ENCODE measurements at places on chromosomes 4 and X. TPM values are rescaled to one million over a fixed set of nuclear protein-coding genes. Genes with fewer than 3 reads are reported as not detected.

- no peaks in the 10 kb centered on the region for H3K27me3 ChIP-seq
- no peak for DNase-seq
- H3K27ac ChIP-seq: peak overlapping the region; percentile 63
- H3K4me3 ChIP-seq: no peak overlapping the region
Observed at GRCh38 chrX:53288189-53288588, 6.8 kb upstream of the IQSEC2 start.

DNA sequence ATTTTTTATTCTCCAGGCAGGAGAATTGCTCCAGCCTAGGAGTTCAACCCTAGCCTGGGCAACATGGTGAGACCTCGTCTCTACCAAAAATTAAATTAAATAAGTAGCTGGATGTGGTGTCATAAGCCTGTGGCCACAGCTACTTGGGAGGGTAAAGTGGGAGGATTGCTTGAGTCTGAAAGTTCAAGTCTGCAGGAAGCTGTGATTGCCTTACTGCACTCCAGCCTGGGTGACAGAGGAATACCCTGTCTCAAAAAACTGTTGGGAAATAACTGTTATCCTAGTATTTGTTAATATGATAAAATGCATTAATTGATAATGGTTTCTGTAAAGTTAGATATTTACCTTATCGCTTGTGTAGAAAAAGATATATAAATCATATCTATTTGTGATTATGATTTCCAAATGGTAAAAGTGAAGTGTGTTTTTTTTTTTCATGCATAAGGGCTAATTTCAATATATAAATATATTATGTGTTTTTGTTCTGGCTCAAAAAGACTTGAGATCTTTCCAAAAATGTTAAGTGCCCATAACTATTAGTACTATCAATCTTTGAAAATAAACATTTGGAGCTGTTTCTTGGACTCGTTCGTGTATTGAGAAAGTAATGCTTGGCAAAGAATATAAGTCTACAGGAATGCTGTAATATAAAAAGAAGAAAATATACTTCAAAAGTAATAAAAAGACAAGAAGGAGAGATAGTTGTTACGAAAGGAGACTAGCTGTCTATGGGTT lies 396.6 kb downstream of the ADGRL3 start:
- no peak for DNase-seq
- H3K4me3 ChIP-seq: no peak overlapping the region
- H3K27ac ChIP-seq: no peak overlapping the region
- no peaks in the 10 kb centered on the region for H3K27me3 ChIP-seq

DNA sequence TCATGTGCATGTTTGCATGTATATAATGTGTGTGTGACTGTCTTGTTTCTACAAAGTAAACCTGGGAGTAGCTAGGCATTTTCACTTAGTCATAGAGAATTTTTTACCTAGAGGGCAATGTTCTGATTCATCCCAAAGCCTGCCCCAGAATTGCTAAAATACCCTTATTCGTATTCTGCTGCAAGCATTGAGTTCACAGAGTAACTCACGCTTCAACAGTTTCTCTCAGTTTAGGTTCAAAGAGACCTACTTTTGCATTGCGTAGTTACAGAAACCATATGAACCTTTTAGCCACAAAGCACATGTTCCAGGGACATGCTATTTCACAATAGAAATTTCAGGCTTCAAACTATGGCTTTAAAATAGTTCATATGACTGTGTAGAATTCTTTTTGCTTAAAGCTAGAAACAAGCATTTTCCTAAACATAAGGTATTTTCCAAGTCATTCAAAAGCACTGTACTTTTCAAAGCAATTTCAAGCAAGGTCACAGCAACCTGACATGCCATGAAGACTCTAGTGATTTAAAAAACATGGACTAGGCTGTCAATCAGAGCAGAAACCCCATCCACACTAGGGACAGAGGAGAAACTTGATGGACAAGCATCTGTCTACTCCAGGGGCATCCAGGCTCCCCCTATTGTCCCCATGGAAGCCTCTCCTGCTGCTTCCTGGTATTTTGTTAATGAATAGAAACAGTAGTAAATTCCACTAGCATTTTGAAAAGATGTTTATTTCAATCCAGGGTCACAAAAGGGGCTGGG lies 81.5 kb upstream of the MAPK10 start:
- peak; percentile 47 for DNase-seq
- H3K27ac ChIP-seq: no peak overlapping the region
- H3K36me3 ChIP-seq: no peaks in the 10 kb centered on the region
- H3K27me3 ChIP-seq: no peaks in the 10 kb centered on the region
- peaks cover 11% of the 10 kb centered on the region for H3K4me1 ChIP-seq

DNA sequence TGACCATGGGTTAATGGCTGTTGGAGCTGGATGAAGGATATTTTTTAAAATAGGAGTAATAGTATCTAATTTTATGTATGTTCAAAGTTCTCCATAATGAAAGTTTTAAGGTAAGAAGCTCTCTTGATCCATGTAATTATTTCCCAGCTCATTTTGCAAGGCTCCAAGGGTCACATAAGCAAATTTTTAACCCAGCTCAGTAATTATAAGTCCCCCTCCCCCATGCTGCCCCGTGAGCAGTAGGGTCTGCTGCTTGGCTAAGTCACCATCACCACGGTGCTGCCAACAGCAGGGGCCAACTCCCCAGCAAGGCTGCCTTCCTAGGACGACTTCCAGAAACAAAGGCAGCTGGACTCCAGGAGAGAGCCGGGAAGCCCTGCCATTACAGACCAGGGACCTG lies 340.0 kb downstream of the FBXW7 start:
- H3K4me1 ChIP-seq: no peaks in the 10 kb centered on the region
- no peak overlapping the region for H3K4me3 ChIP-seq
- DNase-seq: no peak
- no peak overlapping the region for H3K27ac ChIP-seq
- no peaks in the 10 kb centered on the region for H3K27me3 ChIP-seq

- no peaks in the 10 kb centered on the region for H3K27me3 ChIP-seq
- H3K4me1 ChIP-seq: peaks cover 11% of the 10 kb centered on the region
Observed at GRCh38 chr4:7270121-7270520, 77.8 kb downstream of the SORCS2 start.

DNA sequence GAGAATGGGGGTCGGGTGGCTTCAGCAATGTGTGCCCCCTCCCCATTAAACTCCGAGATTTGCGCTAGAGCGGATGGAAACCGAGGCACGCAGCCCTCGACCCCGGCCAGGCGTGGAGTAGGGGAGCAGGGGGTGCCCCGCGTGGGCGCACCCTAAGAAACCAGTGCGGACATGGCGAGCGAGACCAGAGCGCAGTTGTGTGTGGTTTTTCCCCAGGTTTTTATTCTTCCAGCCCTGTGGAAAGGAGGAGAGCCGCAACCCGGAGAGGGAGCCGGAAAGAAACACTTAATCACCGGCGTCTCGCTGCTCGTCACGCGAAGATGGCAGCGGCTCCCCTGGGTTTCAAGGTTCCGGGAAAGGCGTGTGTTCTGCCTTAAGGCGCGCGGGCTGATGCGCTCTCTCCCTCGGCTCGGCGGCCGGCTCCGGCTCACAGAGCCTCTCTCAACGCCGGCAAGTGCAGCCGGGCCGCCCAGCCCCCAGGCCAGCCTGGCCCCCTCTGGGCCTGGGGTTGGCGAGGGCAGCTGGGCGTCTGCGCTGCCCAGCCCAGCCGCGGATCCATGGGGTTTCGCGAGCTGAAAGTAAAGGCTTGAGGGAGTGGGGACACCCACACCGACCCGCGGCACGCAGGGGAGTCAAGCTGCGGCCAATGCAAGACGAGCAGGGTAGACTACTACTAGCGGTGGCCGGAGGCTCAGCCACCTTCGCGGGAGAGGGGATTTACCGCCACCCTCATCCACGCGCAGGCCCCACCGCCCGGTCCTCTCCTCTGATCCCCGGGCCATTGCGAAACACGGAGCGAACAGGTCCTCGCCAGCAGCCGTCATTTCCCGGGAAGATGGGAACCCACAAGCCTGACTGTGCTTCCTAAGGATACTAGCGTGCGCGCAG lies 74.0 kb upstream of the BCOR start:
- peak overlapping the region; percentile 78 for H3K27ac ChIP-seq
- no peaks in the 10 kb centered on the region for H3K27me3 ChIP-seq
- no peaks in the 10 kb centered on the region for H3K36me3 ChIP-seq
- peaks cover 16% of the 10 kb centered on the region for H3K4me1 ChIP-seq

DNA sequence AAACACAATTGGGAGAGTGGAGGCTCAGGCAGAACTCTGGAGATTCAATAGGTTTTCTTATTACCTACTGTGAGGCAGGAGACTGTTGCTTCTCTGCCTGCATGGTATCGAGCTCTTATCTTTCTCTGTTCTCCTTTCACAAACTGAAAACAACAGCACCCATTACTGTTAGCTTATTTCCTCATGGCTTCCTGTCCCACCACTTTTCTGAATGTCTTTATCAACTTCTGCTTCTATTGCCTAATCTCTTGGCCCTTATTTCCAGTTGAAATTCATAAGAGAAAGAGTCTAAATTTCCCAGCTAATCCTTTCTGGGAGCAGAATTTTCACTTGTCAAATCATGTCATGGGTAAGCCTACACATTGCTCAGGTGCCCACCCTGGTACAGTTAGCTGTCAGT lies 46.8 kb upstream of the NDST3 start:
- H3K27me3 ChIP-seq: no peaks in the 10 kb centered on the region
- no peaks in the 10 kb centered on the region for H3K36me3 ChIP-seq
- no peak for DNase-seq
- H3K4me3 ChIP-seq: no peak overlapping the region
- no peak overlapping the region for H3K27ac ChIP-seq

DNA sequence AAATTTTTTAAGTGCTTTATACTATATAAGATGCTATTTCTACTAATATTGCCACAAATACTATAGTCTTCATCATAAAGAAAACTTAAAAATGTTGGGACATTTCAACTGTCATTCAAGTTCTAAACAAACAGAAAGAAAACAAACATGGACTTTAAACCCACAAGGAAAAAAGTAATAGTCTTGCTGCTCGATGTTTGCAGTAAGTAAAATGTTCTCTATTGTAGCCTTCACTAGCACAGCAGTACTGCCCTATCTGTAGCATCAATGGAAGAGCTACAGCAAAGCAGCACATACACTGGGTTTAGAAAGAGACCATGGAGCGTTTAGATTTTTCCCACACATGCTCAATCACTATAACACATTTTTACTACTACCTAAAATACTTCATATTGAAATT lies 146.8 kb downstream of the KLHL13 start:
- no peaks in the 10 kb centered on the region for H3K36me3 ChIP-seq
- no peak overlapping the region for H3K4me3 ChIP-seq
- no peak for DNase-seq
- H3K27ac ChIP-seq: no peak overlapping the region

DNA sequence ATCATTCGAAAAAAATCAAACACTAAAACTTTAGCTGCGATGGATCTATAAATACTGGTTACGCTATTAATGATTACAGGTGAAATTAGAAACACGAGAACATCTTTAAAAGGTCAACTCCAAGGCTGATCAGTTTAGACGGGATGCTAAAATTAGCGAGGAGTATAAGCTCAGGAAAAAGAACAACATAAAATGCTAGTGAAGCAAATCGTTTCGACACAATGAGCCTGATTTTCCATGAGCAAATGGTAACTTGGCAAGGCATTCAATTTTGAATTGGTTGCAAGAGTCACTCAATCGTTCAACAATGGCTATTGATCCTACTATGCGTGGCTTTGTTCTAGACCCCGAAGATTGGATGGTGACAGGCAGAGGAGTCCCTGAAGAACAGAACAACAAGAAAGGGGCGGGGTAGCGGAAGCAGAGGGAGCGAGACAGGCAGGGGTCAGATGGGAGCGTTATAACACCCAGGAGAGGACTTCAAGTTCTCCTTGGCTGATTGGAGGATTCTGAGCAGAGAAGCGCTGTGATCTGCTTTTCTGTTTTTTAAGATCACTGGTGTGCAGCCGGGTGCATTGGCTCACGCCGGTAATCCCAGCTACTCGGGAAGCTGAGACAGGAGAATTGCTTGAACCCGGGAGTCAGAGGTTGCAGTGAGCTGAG lies 146.5 kb downstream of the RBM47 start:
- peaks cover 8% of the 10 kb centered on the region for H3K4me1 ChIP-seq
- H3K27me3 ChIP-seq: no peaks in the 10 kb centered on the region
- no peak overlapping the region for H3K27ac ChIP-seq
- H3K36me3 ChIP-seq: no peaks in the 10 kb centered on the region
- no peak for DNase-seq

- no peak overlapping the region for H3K27ac ChIP-seq
- H3K4me1 ChIP-seq: no peaks in the 10 kb centered on the region
- no peak for DNase-seq
- no peak overlapping the region for H3K4me3 ChIP-seq
- no peaks in the 10 kb centered on the region for H3K36me3 ChIP-seq
- H3K27me3 ChIP-seq: no peaks in the 10 kb centered on the region
Observed at GRCh38 chrX:101385026-101385684, 836 bp downstream of the BTK start.

DNA sequence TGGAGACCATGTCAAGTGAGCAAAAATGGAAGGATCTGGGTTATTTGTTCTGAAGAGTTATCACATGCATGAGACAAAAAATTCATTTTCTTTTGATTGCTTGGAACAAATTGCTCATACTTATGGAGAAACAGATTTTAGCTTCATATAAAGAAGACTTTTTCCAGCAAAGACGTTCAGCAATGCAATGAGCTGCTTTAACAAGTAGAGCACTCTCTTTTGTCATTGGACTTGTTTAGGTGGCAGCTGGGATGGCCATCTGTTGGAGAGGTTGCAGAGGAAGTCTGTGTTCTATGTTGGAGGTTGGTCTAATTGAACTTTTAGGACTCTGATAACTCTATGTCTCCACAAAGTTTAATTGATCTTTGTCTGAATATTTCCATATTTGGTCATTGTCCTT lies 19.9 kb upstream of the CEP135 start:
- no peak for DNase-seq
- no peak overlapping the region for H3K27ac ChIP-seq
- no peaks in the 10 kb centered on the region for H3K27me3 ChIP-seq
- no peaks in the 10 kb centered on the region for H3K4me1 ChIP-seq
- no peaks in the 10 kb centered on the region for H3K36me3 ChIP-seq

- no peak overlapping the region for H3K27ac ChIP-seq
- no peak overlapping the region for H3K4me3 ChIP-seq
- H3K27me3 ChIP-seq: no peaks in the 10 kb centered on the region
- no peak for DNase-seq
- H3K4me1 ChIP-seq: no peaks in the 10 kb centered on the region
- H3K36me3 ChIP-seq: no peaks in the 10 kb centered on the region
Observed at GRCh38 chr4:188573104-188573503, 433.9 kb downstream of the TRIML1 start.

- no peak overlapping the region for H3K4me3 ChIP-seq
- peaks cover 8% of the 10 kb centered on the region for H3K4me1 ChIP-seq
- H3K27me3 ChIP-seq: no peaks in the 10 kb centered on the region
- DNase-seq: no peak
Observed at GRCh38 chrX:69126642-69127041, 38.6 kb downstream of the PJA1 start.

- no peaks in the 10 kb centered on the region for H3K4me1 ChIP-seq
- no peaks in the 10 kb centered on the region for H3K36me3 ChIP-seq
- DNase-seq: no peak
- no peak overlapping the region for H3K27ac ChIP-seq
- H3K4me3 ChIP-seq: no peak overlapping the region
Observed at GRCh38 chr4:61619528-61619927, 419.4 kb downstream of the ADGRL3 start.

Gene FAAH2
- not detected for polyA plus RNA-seq

Gene TLR1
- polyA plus RNA-seq: 0.11 TPM

Gene FIP1L1
- 66.5 TPM for polyA plus RNA-seq

Gene MAGEC3
- not detected for polyA plus RNA-seq

Gene NAA11
- not detected for polyA plus RNA-seq

Gene PPP1R2C
- not detected for polyA plus RNA-seq

Gene SYN1
- polyA plus RNA-seq: 0.34 TPM

Gene SLC25A5
- 148 TPM for polyA plus RNA-seq

Gene FAM241A
- 6.1 TPM for polyA plus RNA-seq

All from GM23248 (cell line).